DMS79 treated with DMSO at 0.1 percent for 48 hours (cell line): ENCODE measurements at places on chromosomes 11 and 22.

- no peak for DNase-seq
Measured at GRCh38 chr11:16158426-16158994, 197.8 kb downstream of the SOX6 start.

- no peak for DNase-seq
Measured at GRCh38 chr11:13163158-13163557, 114.4 kb upstream of the BMAL1 start.

GRCh38 chr11:46900091-46900746 is 18.1 kb downstream of the LRP4 start:
- no peak for DNase-seq

- no peak for DNase-seq
Measured at GRCh38 chr11:61887839-61888494, 3.4 kb downstream of the FADS3 start.

DNA sequence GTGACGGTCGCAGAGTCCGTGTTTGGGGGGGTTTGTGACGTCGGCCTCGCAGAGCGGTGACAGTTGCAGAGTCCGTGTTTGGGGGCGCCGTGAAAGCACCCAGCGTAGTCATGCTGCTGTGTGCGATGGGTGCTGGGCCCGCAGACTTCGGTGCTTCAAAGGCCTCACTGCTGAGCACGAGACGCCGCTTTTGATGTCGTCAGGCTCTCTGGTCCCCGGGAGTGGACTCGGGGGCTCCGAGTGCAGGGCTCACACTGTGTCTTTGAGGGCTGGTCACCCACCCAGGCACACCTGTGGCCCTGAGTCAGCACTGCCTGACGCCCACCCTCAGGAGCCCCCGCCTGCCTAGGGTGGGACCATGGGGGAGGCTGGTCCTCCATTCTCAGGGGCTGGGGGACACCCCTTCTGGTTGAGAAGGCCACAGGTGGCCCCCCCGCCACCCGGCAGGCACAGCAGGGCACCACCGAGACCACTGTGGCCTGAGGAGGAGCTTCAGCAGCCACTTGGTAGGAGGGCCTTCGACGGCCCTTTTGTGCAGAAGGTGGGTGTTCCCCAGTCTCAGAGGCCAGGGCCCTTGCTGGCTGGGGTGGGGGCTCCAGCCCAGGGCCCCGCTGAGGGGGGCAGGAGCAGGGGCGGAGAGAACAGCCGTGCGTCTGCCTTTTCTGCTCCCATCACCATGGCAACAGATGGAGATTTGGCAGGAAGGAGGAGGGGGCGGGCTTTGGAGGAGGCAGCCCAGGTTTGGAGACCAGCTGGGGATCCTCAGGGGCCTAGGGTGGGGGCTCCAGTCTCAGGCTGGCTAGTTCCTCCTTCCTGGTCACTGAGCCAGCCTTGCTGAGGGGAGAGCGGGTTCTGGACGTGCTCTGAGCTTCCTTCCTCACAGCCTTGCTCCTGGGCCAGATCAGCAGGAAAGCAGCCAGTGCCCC is 20.9 kb downstream of the BRSK2 start:
- DNase-seq, result peak; percentile 28

DNA sequence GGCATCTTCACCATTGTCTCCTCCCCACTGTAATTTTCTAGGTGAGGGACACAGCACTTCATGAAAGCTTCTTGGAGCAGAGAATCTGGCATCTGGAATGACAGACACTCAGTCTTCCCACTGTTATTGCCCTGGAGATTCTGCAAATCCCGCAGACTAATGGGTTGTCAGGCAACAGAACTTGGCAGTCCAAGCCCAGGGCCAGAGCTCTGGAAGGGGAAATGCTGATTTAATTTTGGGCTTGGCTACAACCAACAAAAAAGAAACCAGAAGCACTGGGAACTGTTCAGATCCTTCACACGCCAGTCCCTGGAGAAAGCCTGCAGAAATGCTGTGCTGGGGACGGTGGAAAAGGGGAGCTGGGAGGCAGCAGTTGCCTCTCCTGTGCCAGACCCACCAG is 71.5 kb upstream of the BID start:
- DNase-seq, result no peak

DNA sequence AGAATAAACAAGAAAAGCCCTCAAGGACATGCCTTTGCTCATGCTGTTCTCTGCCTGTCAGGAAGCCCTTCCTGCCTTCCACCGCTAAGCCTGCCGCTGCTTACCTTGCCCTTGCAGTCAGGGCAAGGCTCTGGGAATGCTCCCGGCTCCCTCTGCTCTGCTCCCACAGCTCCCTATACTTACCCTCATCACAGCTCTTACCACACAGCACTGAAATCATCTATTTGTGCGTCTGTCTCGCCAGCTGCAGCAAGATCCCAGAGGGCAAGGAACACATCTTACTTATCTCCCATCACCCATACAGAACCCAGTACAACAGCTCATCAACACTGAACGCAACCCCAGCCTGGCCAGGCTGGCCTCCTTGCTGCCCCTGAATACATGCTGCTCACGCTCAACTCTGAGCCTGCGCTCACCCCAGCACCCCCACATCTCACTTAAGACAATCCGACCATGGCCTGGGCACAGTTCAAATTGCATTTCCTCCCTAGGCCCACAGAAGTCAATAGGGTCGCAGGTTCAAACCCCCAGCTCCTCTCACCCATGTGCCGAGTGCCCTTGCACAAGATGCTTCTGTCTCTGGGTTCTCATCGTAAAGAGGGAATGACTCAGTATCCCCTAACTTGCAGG is 161.8 kb downstream of the IGLL1 start:
- no peak for DNase-seq

DNA sequence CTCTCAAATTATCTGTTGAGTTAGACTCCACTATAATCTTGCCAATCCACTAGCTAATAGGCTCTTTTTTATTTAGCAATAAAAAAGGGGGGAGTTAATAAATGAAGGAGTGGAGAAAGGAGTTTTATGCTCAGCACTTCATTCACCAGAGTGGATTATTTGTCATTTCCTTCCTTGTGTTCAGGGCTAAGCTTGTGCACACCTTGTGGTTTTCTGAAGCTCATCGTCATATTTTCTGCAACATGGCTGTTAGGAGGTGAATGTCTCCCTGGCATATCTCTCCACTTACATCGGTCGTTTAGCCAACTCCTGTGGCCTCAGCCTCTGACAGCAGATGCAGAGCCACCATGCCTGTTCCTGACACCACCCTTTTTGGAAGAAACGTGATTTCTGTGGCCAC is 83.9 kb upstream of the MTNR1B start:
- no peak for DNase-seq

DNA sequence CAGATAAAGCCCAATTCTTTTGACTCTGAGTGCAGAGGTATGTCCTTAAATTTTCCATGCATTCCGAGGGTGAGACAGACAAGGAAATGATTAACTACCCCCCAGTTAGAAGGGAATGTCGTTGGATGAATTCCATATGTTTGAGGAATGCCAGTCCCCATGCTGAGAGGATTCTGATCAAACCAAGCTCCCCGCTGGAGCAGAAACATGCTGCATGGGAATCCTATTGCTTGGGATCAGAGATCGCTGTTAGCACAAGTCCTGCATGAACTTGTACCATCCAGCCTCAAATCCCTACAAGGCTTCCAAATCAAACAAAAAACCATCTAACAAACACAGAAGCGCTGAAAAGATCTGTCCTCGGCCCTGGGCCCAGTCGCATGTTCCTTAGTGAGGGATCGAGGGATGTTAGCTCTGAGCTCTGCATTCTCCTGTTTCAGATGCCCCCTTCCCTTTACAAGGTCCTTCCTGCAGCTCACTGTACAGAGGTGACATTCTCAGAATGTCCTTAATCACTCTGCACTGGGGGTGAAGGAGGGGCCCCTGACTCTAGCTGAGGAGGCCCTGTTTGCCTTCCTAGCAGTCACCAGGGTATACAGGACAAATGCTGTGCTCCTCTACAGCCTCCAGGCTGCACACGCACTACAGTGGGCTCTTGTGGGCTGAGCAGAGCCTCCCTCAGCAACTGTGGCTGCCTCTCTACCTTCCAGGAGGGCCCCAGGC is 353.4 kb downstream of the TENM4 start:
- DNase-seq, result no peak

DNA sequence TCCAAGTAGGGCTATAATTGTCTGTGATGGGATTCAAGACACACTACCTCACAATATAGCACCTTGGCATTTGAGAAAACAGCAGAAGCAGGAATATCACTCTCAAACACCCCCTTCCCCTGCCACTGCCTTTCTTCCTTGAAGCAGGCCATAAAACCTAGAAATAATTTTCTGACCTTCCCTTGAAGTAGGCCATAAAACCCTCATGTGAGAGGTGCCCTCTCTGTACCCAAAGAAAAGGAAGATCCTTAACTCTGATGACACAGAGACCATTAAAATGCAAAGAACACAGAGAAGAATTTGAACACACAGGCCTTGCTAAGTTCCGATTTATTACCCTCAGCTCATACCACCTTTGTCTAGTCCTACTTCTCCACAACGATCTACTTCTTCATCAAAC is 631.7 kb upstream of the CADM1 start:
- DNase-seq, result no peak

DNA sequence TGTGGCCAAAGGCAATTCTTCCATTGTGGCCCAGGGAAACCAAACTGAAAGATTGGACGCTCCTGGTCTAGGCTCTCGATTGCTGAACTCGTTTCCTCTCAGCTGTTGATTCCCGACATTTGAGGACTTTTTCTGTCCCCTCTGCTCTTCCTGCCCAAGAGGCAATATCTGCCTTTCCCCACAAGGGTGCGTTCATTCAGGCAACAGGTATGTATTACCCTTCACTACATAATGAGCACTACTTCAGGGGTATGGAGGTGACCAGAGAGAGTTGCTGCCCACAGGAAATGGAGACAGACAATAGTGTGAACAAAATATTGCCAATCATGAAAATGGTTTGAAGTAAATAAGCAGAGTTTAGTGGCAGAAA is 8.2 kb downstream of the PTH start:
- no peak for DNase-seq

- DNase-seq, result no peak
Measured at GRCh38 chr11:130897262-130898182, 18.8 kb downstream of the SNX19 start.
